ENCODE measurements at places on chromosomes 2 and 18. TPM values are rescaled to one million over a fixed set of nuclear protein-coding genes. Genes with fewer than 3 reads are reported as not detected.

DNA sequence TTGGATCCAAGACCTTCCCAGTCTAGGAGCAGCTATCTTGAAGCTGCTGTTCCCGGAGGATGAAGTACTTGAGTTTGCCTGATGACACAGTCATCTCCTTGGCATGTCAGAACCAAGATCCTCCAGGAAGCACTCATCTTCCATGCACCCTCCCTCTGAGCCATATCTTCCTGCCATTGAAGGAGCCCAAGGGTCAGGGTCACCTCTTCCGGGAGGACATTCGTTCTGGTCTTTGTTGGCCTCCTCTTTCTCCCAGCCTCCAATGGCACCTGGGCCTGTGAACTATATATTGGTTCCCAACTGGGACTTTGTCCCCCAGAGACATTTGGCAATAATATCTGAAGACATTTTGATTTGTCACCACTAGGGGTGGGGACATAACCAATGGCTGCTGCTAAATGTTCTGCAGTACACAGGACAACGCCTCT, 4.2 kb upstream of the MYO7B start:
- no peak for DNase-seq

DNA sequence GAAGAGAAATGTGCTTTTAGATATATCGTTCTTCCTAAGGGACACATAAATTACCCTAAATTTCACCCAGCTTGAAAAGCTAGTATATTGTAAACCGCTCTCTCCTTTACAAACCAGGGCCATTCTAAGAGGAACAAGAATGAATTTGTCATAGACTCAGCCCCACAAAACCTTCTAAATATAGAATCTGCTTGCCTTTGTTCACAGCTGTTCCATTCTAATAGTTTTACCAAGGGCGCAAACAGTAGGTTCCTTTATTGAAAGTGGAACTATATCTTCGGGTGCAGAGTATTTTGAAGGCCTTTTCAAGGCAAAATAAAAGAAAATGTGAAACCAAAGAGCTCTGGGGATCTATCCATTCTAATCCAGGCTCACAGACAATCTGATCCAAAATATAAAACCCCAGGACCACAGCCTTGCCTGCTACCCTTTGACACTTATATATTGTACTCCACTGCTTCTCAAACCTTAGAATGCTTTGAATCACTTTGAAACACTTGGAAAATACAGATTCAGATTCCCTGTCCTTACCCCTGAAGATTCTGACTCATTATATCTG, 316.8 kb downstream of the PAX3 start:
- DNase-seq = no peak

GRCh38 chr2:132884292-132884691, 214.3 kb upstream of the LYPD1 start:
- DNase-seq = no peak

- no peak for DNase-seq
Measured at GRCh38 chr2:32495139-32495538, 132.7 kb upstream of the TTC27 start.

DNA sequence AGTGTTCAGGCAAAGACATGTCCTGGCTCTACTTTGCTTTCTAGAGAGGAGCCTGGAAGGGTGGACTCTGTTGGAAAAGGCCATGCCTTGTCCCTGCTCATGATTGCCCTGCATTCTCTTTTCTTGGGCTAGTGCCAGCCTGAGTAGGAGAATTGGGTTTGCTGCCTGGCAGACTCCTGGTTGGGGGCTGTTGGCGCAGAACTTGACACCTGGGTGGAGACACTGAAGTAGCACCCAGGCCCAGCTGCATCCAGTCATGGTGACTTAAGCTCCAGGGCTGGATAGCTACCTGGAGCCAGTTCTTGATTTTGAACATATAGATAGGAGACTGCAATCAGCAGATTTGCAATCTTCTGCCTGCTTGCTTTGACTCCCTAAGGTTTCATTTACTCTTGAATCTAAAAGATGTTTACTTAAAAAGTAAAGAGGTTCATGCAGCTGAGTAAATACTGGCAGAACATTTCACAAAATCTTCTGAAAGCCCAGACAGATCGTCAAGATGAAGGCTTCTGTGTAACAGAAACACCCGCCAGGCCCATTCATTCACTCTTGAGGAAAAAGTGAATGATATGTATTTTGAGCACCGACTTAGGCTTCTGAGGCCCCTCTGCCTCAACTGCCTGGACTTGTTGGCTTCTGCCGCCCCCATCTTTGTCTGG, 38.0 kb upstream of the YWHAQ start:
- no peak for DNase-seq

DNA sequence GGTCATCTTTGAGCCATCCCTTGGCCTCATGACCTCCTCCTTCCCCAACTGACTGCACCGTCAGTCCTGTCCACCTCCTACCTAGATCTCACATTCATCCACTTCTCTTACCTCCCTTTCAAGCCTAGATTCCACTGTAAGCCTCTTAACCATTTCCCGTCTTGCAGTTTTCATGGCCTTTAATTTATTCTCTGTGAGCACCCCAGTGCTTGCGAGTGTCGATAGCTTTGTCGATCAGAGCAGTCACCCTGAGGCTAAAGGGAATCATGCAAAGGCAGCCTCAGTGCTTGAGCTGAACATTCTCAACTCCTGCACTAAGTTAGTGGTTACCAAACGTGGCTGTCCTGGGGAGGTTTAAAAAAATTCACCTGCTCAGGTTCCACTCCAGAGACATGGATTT, 14.7 kb downstream of the ARHGAP25 start:
- DNase-seq = no peak

- no peak for DNase-seq
Measured at GRCh38 chr2:79001285-79001684, 24.2 kb upstream of the REG3G start.

GRCh38 chr2:42879913-42880737, 87.7 kb upstream of the HAAO start:
- peak; percentile 94 for DNase-seq

GRCh38 chr2:196697825-196698224, 58.3 kb downstream of the CCDC150 start:
- DNase-seq = no peak

DNA sequence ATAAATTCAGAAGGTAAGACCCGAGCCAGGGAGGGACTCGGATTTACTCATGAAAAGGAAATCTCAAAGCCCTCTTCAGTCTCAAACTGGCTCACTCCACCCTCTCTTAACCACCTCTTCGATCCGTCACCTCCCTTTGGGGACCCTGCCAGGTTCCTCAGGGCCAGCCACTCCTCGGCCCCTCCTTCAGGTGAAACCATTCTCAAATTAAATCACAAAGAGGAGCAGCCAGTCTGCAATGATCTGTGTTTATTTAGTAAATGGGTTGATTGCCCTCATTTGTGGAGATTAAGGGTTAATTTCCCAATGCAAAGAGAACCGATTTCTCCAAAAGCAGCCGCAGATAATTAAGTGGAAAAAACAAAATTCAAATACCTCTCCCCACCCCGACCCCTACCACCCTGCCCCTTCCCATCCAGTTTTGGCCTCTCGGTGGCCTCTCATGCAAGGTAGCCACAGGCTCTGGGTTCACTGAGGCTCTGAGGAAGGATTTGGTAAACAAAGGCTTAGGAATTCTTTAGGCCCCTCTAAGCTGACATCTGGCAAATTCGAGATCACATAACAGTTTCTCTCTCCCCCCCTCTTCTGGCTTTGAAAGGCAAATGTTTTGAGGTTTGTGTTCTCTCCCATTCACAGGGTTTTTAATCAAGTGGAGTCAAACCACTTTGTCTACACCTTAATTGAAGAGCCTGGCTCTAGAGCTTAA, 10.3 kb upstream of the FZD7 start:
- DNase-seq = no peak

- no peak for DNase-seq
Measured at GRCh38 chr2:108447947-108448677, 894 bp upstream of the GCC2 start.

DNA sequence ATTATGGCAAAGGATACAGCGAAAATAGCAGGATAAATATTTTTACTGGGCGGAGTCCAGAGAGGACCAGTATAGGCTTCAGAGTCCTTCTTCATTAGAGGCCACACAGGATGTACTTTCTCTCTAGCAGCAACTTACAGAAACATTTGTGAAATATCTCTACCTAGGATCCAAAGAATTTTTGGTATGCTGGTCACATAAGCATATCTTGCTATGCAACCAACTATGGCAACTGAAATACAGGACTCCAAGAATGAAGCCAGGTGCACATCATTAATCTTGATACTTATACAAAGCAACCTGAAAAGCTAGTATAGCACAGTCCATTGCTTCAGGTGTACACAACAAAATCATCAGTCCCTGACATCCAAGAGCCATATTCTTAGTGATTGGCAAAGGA, 59.1 kb upstream of the NABP1 start:
- DNase-seq = no peak

- peak; percentile 15 for DNase-seq
Measured at GRCh38 chr18:49059028-49059834, 108.5 kb upstream of the SMAD7 start.

DNA sequence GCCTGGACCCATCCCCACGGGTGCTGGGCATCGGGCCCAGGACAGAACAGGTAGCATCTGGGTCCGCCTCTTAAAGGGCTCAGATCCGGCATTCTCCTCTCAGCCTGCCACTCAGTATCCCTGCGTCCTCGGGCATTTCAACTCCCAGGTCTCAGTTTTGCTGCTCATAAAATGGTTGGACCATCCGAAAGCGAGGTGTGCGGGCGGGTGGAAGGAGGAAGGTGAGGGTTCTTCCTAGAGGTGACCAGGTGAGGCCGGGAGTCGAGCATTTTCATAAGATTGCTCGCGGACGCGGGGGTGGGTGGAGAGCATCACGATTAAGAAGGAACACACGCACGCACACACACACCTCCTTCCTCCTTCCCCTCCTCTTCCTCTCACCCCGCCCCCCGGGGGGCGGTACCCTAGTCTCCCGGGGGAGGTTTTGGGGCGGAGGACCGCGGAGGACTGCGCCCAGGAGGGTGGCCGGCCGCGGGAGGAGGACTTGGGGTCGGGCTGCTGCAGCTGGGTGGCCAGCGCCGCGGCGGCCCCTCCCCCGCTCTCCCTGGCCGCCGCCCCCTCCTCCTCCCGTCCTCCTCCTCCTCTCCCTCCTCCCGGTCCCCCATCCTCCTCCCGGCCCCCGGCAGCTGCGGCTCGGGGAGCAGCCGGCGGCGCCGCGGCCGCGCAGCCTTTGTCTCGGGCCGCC, 97.9 kb upstream of the GPR45 start:
- no peak for DNase-seq

GRCh38 chr2:228167290-228167689, 14.2 kb downstream of the SPHKAP start:
- DNase-seq = no peak

- DNase-seq = peak; percentile 82
Measured at GRCh38 chr18:10927286-10927992, 221.9 kb downstream of the PIEZO2 start.

SLC5A7 gene
- not detected for total RNA-seq

HOXD9 gene
- total RNA-seq = 24.5 TPM

C2orf78 gene
- not detected for total RNA-seq

HRH4 gene
- 0.19 TPM for total RNA-seq

ALPP gene
- total RNA-seq = not detected

FSIP2 gene
- total RNA-seq = 0.05 TPM

HSBP1L1 gene
- 5.2 TPM for total RNA-seq

AKAIN1 gene
- not detected for total RNA-seq

RAB27B gene
- total RNA-seq = under 0.01 TPM

Measured in dermis blood vessel endothelial cell (primary cell).